Muscle of leg (tissue), 16 donors: ENCODE measurements at places on chromosomes 5 and 9.

- DNase-seq = peak; percentile 80
Measured at GRCh38 chr5:143059976-143060765, 290.0 kb downstream of the ARHGAP26 start.

- peak; percentile 84 for DNase-seq
Measured at GRCh38 chr5:35151146-35151920, 79.0 kb downstream of the PRLR start.

GRCh38 chr5:122915717-122916461 lies 70.5 kb downstream of the SNX24 start:
- DNase-seq = peak; percentile 60

DNA sequence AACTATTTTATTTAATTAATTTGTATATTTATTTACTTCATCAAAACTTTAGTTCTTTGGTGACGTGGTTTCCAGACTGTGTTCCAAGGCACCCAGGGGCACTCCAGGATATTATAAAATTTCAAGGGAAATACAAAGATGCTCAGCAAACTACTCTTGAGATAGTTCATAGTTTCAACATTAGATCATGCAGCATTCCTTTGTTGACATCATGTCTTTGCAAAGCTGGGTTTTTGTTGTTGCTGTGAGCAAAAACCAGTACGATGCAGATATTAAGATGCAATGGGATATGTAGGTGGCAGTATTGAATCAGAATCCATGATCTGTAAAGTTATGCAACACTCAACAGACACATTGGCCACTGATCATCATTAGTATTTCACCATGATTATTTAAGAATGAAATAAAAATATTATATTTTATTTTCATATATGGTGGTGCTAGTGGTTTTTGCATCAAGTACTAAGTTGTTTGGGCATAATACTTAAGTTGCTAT lies 219.7 kb downstream of the ADCY2 start:
- DNase-seq = no peak

DNA sequence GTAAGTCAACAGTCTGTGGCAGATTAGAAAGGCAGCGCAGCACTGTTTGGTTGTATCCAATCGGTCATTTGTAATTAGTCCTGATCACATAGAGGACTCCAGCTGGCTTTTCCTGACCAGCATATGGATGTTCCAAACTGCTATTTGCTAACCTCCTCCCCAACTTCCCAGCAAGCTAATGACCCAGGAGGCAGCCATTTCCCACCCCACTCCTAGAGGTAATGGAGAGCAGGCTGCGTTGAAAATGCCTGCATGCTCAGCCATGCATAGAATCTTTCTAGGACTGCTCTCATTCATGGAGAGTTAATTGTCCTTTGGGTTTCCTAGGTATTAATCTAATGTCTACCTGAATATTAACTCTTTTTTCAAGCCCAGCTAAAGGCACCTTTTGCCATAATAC lies 850.6 kb upstream of the WWC1 start:
- no peak for DNase-seq

GRCh38 chr5:33891788-33892619 lies at the start of gene ADAMTS12:
ADAMTS12 (minus strand) TSS chr5:33891990; CDS start chr5:33891856, 134 bp downstream.
- peak; percentile 92 for DNase-seq

- no peak for DNase-seq
Measured at GRCh38 chr9:134879664-134880483, 736 bp upstream of the FCN2 start.

- peak; percentile 14 for DNase-seq
Measured at GRCh38 chr5:30436691-30437090, 756.8 kb upstream of the CDH6 start.

GRCh38 chr9:113677057-113677456 lies 199.1 kb upstream of the ZNF618 start:
- DNase-seq = no peak

DNA sequence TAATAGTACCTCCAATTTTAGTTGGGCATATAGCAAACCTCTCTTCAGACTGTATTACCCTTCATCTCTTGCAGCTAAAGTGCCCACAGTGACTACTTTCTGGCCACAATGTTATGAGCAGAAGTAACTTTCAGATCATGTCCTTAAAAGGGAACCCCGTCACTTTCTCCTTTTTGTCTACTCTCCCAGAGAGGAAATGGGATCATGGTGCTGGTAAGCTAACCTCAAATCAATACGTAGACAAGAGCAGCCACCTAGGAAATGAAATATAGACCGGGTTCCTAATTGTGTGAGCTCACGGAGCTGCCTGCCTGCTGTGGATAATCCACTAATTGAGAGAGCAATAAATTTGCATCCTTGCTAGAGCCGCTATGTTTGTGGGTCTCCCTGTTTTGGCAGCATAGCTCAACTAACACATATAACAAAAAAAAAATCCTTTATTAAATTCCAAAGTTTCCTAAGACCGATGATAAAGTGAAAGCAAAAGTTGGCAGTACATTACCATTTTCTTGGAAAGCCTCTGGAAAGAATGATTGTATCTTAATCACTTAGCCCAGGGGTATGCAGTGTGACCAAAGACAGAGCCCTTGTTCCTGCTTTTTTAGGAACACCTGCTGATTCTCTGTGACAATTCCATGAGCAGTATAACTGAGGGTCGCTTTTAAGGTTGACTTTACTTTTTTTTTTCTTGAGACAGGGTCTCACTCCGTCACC lies 5.6 kb upstream of the IL7R start:
- peak; percentile 61 for DNase-seq
